ENCODE measurements at places on chromosomes 12 and 14.

DNA sequence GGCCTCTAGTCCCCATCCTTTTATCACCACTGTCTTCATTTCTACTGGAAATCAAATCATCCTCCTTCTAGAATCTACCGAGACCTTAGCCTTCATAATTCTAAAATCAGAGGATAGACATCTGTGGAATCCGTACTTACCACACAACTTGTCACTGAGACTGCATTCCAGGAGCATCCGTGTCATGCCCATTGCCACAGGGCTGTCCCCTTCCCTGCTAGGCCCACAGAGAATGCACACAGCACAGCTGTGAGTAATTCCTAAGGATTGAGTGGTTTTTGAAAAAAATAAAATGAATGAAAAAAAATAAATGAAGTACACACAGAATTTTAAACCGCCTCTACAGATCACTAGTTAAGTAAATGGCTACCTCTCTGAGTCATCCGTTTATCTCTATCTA lies 21.0 kb upstream of the MAGOHB start:
- H3K27me3 ChIP-seq = no peaks in the 10 kb centered on the region
- H3K27ac ChIP-seq = peak overlapping the region; percentile 56
- H3K36me3 ChIP-seq = no peaks in the 10 kb centered on the region
- peaks cover 2% of the 10 kb centered on the region for H3K4me1 ChIP-seq

DNA sequence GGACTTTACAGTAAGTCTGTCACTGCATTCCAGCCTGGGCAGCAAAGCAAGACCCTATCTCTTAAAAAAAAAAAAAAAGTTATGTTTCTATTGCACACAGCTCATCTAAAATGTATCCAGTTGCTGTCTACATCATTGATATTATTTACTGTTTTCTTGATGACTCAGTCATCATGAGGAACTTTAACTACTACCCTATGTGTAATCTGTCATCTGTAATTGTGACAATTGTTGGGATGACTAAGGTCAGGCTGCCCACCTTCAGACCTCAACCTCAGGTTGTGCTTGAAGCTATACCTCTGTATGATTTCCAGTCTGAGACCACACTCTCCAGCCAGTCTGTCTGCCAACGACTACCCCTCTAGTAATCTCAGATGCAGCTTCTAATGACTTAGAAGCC lies 15.3 kb downstream of the PPP1R13B start:
- H3K36me3 ChIP-seq = no peaks in the 10 kb centered on the region
- DNase-seq = no peak
- no peak overlapping the region for H3K27ac ChIP-seq
- no peak overlapping the region for H3K4me3 ChIP-seq
- peaks cover 3% of the 10 kb centered on the region for H3K4me1 ChIP-seq
- H3K27me3 ChIP-seq = no peaks in the 10 kb centered on the region

- H3K27ac ChIP-seq = no peak overlapping the region
- peaks cover 5% of the 10 kb centered on the region for H3K4me1 ChIP-seq
- H3K36me3 ChIP-seq = peaks cover 25% of the 10 kb centered on the region
- peak overlapping the region; percentile 46 for H3K4me3 ChIP-seq
- H3K27me3 ChIP-seq = peaks cover 67% of the 10 kb centered on the region
- peak; percentile 50 for DNase-seq
Observed at GRCh38 chr12:2583091-2583497, 211.7 kb upstream of the FKBP4 start.

DNA sequence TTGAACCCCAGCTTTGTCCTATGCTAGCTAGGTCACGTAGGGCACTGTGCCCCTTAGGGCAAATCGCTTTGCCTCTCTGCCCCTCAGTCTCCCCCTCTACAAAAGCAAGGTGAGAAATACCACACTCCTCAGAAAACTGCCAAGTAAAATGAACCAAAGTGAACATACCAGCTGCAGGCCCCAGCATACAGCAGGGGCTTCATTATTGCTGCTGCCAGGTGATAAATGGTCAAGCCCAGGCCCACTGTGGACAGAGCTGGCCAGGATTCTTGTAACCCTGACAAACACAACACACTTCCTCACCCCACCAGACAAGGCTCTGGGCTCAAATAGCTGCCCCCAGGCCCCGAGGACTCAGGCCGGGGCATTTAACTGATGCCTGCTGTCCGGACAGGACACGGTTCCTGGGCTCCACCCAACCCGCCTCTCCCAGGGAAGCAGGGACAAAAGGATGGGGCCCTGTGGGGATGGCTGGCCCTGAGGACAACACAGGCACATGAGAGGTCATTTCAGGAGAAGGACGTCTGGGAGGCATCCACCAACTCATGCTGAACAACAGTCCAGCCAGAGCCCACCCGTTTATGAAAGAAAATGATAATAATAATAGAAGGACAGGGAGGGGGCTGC lies 36.7 kb downstream of the NCOR2 start:
- H3K27me3 ChIP-seq = no peaks in the 10 kb centered on the region
- H3K4me1 ChIP-seq = peaks cover 62% of the 10 kb centered on the region
- DNase-seq = no peak
- H3K27ac ChIP-seq = no peak overlapping the region
- no peak overlapping the region for H3K4me3 ChIP-seq

- no peak overlapping the region for H3K27ac ChIP-seq
- no peak overlapping the region for H3K4me3 ChIP-seq
- H3K36me3 ChIP-seq = no peaks in the 10 kb centered on the region
- no peaks in the 10 kb centered on the region for H3K27me3 ChIP-seq
- peaks cover 13% of the 10 kb centered on the region for H3K4me1 ChIP-seq
Observed at GRCh38 chr12:108773798-108774788, 42.8 kb upstream of the CORO1C start.

DNA sequence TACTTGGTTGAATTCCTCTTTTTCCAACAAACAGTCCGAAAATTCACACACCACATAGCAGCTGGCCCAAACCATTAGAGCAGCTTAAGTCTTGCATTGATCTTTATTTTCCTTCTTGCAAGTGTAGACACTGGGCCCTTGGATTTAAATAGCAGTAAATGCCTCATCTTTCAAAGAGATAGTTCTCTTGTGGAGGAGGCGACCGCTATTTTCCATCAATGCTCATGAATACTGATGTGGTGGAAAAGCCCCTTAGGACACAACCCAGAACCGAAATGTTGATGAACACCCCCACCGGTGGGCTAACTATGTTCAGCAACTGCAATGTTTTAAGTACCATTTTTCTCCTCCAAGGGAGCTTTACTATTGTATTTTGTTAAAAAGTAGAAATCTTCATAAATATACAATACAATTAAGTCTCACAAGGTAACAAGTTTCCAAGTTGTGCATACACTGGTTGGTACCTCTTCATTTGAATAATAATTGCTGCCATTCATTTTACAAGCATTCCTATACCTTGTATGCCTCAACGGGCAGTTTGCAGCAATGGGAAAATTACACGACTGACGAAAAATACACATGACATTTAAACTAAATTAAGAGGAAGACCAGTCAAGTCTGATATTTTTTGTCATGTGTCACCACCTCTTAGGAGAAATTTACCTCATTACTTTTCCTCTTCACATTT lies 18.0 kb downstream of the NIN start:
- no peak for DNase-seq
- H3K4me1 ChIP-seq = peaks cover 2% of the 10 kb centered on the region
- no peak overlapping the region for H3K27ac ChIP-seq
- H3K27me3 ChIP-seq = no peaks in the 10 kb centered on the region

DNA sequence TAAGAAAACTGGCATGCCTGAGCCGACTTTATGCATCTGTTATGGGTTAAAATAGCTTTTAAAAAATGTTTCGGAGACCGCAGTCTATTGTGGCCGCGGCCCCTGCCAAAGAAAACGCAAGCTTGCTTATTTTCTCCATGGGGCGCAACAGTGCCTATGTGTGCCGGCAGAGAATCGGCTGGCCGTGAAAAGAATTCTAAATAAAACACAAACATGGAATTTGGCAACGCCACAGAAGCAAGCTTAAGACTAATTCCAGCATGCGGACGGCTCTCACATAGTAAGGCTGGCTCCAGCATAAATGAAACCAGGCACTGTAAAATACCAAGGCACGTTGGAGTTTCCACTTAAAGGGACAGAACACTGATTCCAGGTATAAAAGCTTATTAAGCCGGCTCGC lies 56.7 kb downstream of the BCL11B start:
- peak overlapping the region; percentile 66 for H3K4me3 ChIP-seq
- no peak overlapping the region for H3K27ac ChIP-seq
- peaks cover 2% of the 10 kb centered on the region for H3K4me1 ChIP-seq
- no peak for DNase-seq

DNA sequence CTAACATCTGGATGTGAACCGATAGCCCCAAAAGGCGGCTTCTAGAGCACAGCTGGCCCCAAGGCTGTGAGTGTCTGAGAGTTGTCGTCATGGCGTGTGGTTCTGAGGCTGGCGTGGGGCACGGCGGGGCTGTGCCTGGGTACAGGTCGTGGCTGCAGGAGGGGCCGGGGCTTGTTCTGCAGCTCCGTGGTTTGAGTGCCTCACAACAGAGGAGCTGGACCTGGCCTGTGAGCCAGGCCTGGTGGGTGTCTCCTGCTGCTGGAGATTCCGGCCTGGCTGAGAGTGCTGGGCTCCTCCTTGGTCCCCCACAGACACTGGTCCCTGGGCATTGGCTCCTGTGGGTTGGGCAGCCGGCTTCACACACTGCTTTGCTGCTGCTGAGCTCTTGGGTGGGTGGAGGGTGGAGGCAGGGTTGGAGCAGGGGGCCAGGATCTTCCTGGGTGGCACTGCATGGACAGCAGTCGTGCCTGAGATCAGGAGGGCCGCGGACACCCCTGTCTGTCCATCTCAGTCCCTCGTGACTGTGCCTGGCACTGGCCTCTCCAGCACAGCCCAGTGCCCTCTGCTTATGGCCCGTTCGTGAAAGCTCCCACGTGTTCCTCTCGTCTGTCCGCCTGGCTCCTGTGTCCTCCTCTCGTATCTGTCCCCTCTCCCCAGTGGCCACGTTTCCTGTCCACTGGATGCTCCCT lies 31.8 kb upstream of the TEX22 start:
- no peaks in the 10 kb centered on the region for H3K27me3 ChIP-seq
- H3K36me3 ChIP-seq = peaks cover 50% of the 10 kb centered on the region
- peaks cover 1% of the 10 kb centered on the region for H3K4me1 ChIP-seq
- no peak overlapping the region for H3K27ac ChIP-seq

GRCh38 chr14:93962701-93963601 lies 13.4 kb downstream of the ASB2 start:
- H3K4me3 ChIP-seq = no peak overlapping the region
- H3K36me3 ChIP-seq = no peaks in the 10 kb centered on the region
- DNase-seq = peak; percentile 53
- H3K27me3 ChIP-seq = no peaks in the 10 kb centered on the region
- H3K4me1 ChIP-seq = peaks cover 45% of the 10 kb centered on the region

GRCh38 chr12:88764781-88765480 lies 184.7 kb upstream of the KITLG start:
- no peaks in the 10 kb centered on the region for H3K36me3 ChIP-seq
- no peak overlapping the region for H3K27ac ChIP-seq
- no peak overlapping the region for H3K4me3 ChIP-seq
- H3K4me1 ChIP-seq = no peaks in the 10 kb centered on the region
- DNase-seq = no peak

DNA sequence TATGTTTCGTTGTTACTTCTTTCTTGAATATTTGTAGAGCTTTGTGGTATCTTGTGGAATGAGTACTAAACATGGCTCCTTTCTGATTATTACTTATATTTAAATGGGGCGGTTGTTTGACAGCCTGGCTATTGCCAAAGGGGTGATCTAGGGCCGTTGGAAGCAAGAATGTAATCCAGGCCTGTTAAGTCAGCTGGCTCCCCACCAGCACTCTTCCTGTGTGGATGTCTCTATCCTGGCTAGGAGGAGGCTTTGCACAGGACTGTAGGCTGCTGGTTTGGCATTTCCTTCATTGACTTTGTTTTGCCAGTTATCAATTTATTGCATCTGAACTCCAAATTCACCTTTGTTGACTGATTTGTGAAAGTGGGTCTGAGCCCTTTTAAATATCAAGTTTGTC lies 5.6 kb downstream of the FAM234B start:
- H3K27me3 ChIP-seq = no peaks in the 10 kb centered on the region
- no peak overlapping the region for H3K27ac ChIP-seq
- peak; percentile 6 for DNase-seq
- no peaks in the 10 kb centered on the region for H3K36me3 ChIP-seq
- no peaks in the 10 kb centered on the region for H3K4me1 ChIP-seq

DNA sequence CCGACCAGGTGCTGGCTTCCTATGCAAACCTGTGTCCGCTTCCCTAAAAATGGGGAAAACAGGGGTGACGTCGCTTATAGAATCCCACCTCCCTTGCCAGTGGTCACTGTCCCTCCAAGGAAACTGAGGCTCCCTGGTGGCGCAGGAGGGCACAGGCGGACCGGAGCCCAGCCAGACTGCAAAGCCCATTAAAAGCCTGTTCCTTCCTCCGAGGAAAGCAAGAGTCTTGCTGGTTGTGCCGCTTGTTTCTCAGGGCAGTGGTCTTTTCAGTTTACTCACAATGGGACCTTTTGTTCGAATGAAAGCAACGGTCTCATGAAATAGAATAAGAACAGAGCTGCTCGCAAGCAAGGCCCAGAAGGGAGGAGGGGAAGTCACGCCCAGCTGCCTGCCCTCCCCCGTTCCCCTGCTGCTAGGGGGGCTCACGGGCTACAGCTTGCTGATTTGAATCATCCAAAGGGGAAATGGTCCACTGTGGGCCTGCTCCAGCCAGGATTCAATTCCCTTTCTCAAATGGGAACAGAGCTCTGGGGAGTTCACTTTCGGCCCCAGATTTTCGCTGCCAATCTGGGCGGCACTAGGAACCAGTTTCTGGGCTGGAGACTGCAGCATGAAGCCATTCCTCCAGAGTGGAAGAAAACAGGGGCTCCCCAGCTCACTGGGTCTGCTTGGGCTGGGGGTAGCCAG lies 4.6 kb upstream of the SELPLG start:
- H3K4me1 ChIP-seq = peaks cover 38% of the 10 kb centered on the region
- peaks cover 25% of the 10 kb centered on the region for H3K36me3 ChIP-seq
- H3K4me3 ChIP-seq = no peak overlapping the region
- no peaks in the 10 kb centered on the region for H3K27me3 ChIP-seq

DNA sequence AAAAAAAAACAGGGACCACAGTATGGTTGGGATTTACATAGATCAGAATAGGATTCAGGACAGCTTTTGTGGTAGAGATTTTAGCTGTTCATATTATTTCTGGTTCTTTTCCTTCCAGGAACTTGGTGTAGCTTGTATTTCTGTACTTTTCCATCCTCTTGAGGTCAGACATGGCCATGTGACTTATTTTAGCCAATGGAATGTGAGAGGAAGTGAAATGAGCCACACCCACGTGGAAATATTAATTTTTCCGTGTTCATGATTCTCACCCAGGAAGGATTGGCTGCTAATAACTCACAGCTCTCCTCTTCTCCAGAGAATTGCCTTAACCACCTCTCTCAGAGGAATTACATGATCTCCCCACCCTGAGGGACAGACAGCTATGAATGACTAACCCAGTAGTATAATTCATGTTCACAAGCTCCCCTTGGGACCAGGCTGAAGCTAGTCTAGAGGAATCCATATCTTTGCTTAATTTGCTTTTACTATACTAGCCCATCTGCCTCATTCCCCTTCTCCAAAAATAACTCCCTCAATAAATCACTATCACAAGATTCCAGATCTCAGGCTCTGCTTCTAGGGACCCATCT lies 340.4 kb downstream of the NUAK1 start:
- H3K4me1 ChIP-seq = no peaks in the 10 kb centered on the region
- no peak overlapping the region for H3K27ac ChIP-seq
- H3K27me3 ChIP-seq = peaks cover 3% of the 10 kb centered on the region
- H3K4me3 ChIP-seq = no peak overlapping the region

GRCh38 chr12:50928392-50928791 lies 24.0 kb upstream of the HIGD1C start:
- H3K36me3 ChIP-seq = peaks cover 24% of the 10 kb centered on the region
- no peaks in the 10 kb centered on the region for H3K27me3 ChIP-seq
- H3K4me1 ChIP-seq = peaks cover 8% of the 10 kb centered on the region

Data from mesenchymal stem cell (in vitro differentiated cells and primary cell).